ENCODE measurements at places on chromosomes 2 and 18. TPM values are rescaled to one million over a fixed set of nuclear protein-coding genes. Genes with fewer than 3 reads are reported as not detected.

GCG gene
- not detected for total RNA-seq

KIF1A gene
- total RNA-seq = 358 TPM

OXER1 gene
- total RNA-seq = not detected

KANSL3 gene
- total RNA-seq = 33.7 TPM

TRIM54 gene
- not detected for total RNA-seq

VIL1 gene
- total RNA-seq = not detected

PRKAG3 gene
- not detected for total RNA-seq

ASXL3 gene
- 74.5 TPM for total RNA-seq

Measured in diencephalon (tissue), 1 donor.